ENCODE measurements at places on chromosomes 3 and 15.
A peak's percentile ranks its signal among the peaks of the same experiment; 100 is the strongest.

- DNase-seq: no peak
Measured at GRCh38 chr3:13040361-13041074, 32.7 kb downstream of the IQSEC1 start.

GRCh38 chr15:60395276-60396011 lies 2.3 kb downstream of the ANXA2 start:
- DNase-seq: no peak

DNA sequence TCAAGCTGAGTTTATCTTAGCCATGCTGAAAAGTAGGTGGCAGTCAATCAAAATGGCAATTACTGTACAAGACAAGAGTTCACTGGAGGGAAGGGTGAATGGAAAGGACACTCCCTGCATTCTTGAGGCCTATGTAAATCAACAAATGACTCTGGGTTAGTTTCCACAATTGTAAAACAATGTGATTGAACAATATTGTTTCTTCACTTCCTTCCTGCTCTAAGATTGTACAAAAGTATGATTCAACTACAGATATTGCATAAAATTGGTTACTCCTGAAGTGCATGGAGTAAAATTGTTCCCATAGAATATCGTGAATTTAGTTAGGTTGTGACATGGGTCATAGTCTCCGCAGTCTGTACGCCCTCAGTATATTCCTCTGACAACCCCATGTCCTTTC lies 277.6 kb downstream of the LPP start:
- DNase-seq: peak; percentile 49

DNA sequence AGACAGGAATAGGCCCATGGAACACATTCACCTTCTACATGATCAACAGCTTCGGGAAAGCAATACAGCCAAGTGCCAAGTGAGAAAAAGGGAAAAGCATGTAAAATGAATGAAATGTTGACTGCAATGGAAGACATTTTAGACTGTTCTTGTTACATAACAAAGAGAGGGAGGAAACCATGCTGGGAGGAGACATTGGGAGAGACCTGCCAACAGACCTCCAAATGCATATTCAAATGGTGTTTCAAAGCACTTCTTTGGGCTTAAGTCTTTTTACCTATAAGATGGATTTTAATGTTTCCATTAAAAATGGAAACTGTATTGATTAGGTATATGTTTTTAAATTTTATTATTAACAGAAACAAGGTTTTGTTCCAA lies 350.0 kb upstream of the THBS1 start:
- no peak for DNase-seq

DNA sequence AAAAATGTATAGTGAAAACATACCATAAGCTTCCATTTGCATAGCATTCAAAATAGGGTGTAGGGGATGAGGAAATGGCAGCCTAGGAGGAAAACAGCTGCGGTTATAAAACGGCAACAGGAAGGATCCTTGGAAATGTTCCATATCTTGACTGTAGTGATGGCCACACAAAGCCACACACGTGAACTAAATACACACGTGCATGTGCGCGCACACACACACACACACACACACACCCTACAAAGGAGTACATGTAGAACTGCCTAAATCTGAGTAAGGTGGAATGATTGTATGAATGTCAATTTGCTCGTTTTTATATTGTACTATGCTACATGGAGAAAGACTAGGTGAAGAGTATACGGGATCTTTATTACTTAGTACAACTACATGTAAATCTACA lies 3.9 kb upstream of the IREB2 start:
- no peak for DNase-seq

DNA sequence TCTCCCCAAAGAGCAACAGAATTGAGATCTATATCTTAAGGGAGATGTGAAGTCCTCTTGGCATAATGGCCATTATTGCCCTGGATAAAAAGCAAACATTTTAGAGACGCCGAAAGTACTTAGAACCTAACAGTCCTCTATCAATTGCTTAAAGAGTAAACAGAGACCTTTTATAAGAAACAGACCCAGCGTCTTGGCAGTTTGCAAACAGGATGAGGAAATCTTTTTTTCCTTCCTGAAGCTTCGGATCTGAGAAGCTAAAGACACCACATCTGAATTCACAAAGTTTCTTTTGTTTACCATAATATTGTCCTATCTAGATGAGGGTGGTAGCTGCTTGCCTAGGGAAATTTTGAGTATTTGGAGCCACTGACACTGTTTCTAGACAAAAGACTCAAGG lies 59.9 kb upstream of the LIMD1 start:
- no peak for DNase-seq

DNA sequence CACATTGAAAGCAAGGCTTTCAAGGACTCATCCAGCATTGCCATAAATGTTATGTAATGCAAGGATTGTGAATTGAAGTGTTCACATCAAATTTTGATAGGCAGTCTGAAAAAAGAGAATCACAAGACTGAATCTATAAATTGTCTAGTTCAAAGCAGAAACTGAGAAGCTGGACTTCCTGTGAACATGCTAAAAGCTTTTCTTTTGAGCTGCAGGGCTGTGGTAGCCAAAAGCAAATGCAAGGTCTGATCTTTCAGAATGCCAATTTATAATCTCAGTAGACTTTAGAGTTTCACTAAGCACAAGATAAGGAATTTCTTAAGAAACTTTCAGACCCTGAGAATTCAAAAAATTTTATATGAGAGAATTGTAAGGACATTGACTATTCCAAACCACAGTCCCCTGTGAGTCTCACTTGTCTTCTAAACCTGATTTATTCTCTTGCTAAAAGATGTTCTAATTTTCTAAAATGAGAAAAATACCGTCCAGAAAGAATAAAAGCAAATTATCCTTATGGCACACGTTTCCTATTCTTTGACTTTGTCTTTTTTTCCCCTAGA lies 1700.3 kb downstream of the OTOL1 start:
- no peak for DNase-seq

DNA sequence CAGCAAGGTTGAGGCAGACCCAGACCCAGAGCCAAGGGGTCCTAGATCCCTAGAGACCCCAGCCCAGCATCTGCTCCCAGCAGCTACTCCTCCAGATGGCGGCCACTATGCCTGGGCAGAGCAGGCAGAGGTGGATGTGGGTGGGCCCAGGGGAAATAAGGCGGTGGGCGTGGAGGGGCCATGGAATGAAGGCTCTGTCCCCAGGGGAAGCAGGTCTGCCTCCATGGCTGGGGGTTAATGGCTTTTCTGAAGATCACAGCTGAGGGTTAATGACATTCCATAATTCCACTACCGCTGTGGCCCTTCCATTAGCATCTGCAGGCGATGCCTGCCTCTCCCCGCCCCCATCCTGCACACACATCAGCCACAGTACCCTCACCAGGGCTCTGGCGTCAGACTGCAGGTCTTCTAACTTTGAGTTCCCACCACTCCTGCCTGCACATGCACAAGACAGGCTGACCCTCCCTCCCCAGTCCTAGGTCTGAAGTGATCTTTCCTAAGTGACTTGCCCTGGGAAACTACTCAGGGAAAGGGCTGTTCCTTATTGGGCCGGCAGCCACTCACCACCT lies 41.2 kb downstream of the CCDC33 start:
- no peak for DNase-seq

DNA sequence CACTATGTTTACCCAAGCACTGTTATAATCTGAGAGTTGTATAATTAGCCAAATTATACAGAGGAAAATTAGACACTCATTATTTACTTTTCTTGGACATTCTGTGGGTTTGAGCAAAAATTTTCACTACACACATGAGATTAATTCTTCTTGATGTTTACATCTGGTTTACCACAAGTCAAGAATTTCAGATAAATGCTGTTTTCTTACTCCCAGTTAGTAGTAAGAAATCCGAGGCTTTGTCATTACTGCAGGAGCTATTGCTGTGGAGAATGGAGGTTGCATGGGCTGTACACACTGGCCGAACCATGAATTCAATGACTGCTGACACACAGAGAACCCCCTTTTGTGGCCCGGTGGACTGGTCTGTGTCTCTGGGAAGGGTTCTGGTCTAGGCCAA lies 207.7 kb upstream of the CFAP20DC start:
- DNase-seq: no peak

Data from fibroblast of skin of scalp (primary cell).